ENCODE measurements at places on chromosomes 12 and 14. TPM values are rescaled to one million over a fixed set of nuclear protein-coding genes. Genes with fewer than 3 reads are reported as not detected.

RD3L gene
- not detected for total RNA-seq

SLC7A8 gene
- 1.1 TPM for total RNA-seq

SMCO3 gene
- total RNA-seq = not detected

MEG3 gene
- not detected for total RNA-seq

GALNT4 gene
- total RNA-seq = 2.9 TPM

DDX47 gene
- total RNA-seq = 87.3 TPM

DDN gene
- 0.20 TPM for total RNA-seq

SLC8B1 gene
- total RNA-seq = 20.4 TPM

PRKD1 gene
- not detected for total RNA-seq

ZC2HC1C gene
- 0.86 TPM for total RNA-seq

SSTR1 gene
- not detected for total RNA-seq

ASIC1 gene
- total RNA-seq = 3.2 TPM

GUCY2C gene
- total RNA-seq = not detected

GDF3 gene
- not detected for total RNA-seq

TRHDE gene
- not detected for total RNA-seq

NPFF gene
- total RNA-seq = not detected

CISTR gene
- total RNA-seq = not detected

CBLN3 gene
- 8.6 TPM for total RNA-seq

KCTD10 gene
- total RNA-seq = 33.4 TPM

RGS6 gene
- not detected for total RNA-seq

TMEM119 gene
- not detected for total RNA-seq

PPFIA2 gene
- total RNA-seq = not detected

TAS2R14 gene
- 0.36 TPM for total RNA-seq

ATXN7L3B gene
- 19.8 TPM for total RNA-seq

Measured in activated naive CD4-positive, alpha-beta T cell treated with anti-CD3 and anti-CD28 coated beads for 36 hours (primary cell).